ENCODE measurements at places on chromosomes 3 and 15. TPM values are rescaled to one million over a fixed set of nuclear protein-coding genes. Genes with fewer than 3 reads are reported as not detected.
A peak's percentile ranks its signal among the peaks of the same experiment; 100 is the strongest.

- H3K4me3 ChIP-seq = no peak overlapping the region
- peak overlapping the region; percentile 95 for H3K27ac ChIP-seq
- peaks cover 83% of the 10 kb centered on the region for H3K36me3 ChIP-seq
Measured at GRCh38 chr3:49359623-49360022, 1.5 kb upstream of the GPX1 start.

GRCh38 chr15:63288778-63289378, 11.5 kb downstream of the APH1B start:
- H3K27me3 ChIP-seq = no peaks in the 10 kb centered on the region
- H3K4me3 ChIP-seq = no peak overlapping the region
- H3K36me3 ChIP-seq = peaks cover 37% of the 10 kb centered on the region
- DNase-seq = no peak
- peaks cover 4% of the 10 kb centered on the region for H3K4me1 ChIP-seq

- no peak overlapping the region for H3K4me3 ChIP-seq
- peaks cover 72% of the 10 kb centered on the region for H3K36me3 ChIP-seq
- DNase-seq = no peak
- H3K4me1 ChIP-seq = no peaks in the 10 kb centered on the region
- H3K27ac ChIP-seq = no peak overlapping the region
- H3K27me3 ChIP-seq = no peaks in the 10 kb centered on the region
Measured at GRCh38 chr3:31624083-31624709, 91.5 kb downstream of the STT3B start.

- H3K36me3 ChIP-seq = no peaks in the 10 kb centered on the region
- H3K4me1 ChIP-seq = peaks cover 12% of the 10 kb centered on the region
- DNase-seq = no peak
- H3K27ac ChIP-seq = peak overlapping the region; percentile 28
- no peaks in the 10 kb centered on the region for H3K27me3 ChIP-seq
Measured at GRCh38 chr3:183212565-183212964, 40.5 kb upstream of the B3GNT5 start.

DNA sequence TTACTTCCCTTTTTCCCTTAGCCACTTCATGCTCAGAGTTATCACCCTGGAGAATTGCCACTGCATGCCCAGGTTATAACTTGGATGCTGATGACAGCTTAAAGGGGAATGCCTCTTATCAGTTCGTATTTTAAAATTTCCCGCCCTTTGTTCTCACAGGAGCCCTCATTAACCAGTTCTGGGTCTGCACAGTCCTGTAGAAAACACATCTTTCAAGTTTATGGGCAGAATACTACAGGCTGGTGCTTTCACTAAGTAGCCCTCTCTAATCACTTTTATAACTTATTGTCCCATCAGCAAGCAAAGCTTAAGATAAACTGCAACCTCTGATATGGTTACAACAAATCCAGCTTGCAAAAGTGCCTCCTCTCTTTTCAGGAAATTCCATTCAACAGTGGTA, 587.3 kb upstream of the UBE2E2 start:
- H3K27me3 ChIP-seq = no peaks in the 10 kb centered on the region
- H3K4me1 ChIP-seq = no peaks in the 10 kb centered on the region
- H3K36me3 ChIP-seq = no peaks in the 10 kb centered on the region
- no peak for DNase-seq

GRCh38 chr3:9170851-9171160, 78.6 kb downstream of the SRGAP3 start:
- H3K36me3 ChIP-seq = no peaks in the 10 kb centered on the region
- no peak for DNase-seq
- H3K27ac ChIP-seq = no peak overlapping the region
- H3K4me3 ChIP-seq = no peak overlapping the region
- H3K4me1 ChIP-seq = no peaks in the 10 kb centered on the region

GRCh38 chr15:65772930-65773329, 19.2 kb downstream of the DENND4A start:
- H3K4me1 ChIP-seq = peaks cover 26% of the 10 kb centered on the region
- no peaks in the 10 kb centered on the region for H3K27me3 ChIP-seq
- H3K36me3 ChIP-seq = no peaks in the 10 kb centered on the region
- H3K27ac ChIP-seq = no peak overlapping the region
- DNase-seq = no peak

GRCh38 chr3:5644773-5645670, 457.5 kb downstream of the EDEM1 start:
- H3K27ac ChIP-seq = no peak overlapping the region
- no peak for DNase-seq
- H3K27me3 ChIP-seq = no peaks in the 10 kb centered on the region
- no peaks in the 10 kb centered on the region for H3K36me3 ChIP-seq
- H3K4me3 ChIP-seq = no peak overlapping the region

GPR62 gene
- not detected for total RNA-seq

- H3K4me3 ChIP-seq = no peak overlapping the region
- peaks cover 3% of the 10 kb centered on the region for H3K36me3 ChIP-seq
- DNase-seq = no peak
- peaks cover 36% of the 10 kb centered on the region for H3K4me1 ChIP-seq
- H3K27ac ChIP-seq = no peak overlapping the region
Measured at GRCh38 chr3:66428733-66429132, 72.1 kb downstream of the LRIG1 start.

TMEM212 gene
- 5.2 TPM for total RNA-seq

ZBTB20 gene
- 66.4 TPM for total RNA-seq

- H3K27ac ChIP-seq = no peak overlapping the region
- no peaks in the 10 kb centered on the region for H3K27me3 ChIP-seq
- DNase-seq = no peak
- H3K4me1 ChIP-seq = peaks cover under 1% of the 10 kb centered on the region
- peaks cover 3% of the 10 kb centered on the region for H3K36me3 ChIP-seq
- H3K4me3 ChIP-seq = no peak overlapping the region
Measured at GRCh38 chr3:69882560-69882959, 117.0 kb upstream of the SAMMSON start.
